ENCODE measurements at places on chromosomes 4 and X.

GRCh38 chr4:140081641-140082390, 72.2 kb downstream of the MAML3 start:
- no peak for DNase-seq

DNA sequence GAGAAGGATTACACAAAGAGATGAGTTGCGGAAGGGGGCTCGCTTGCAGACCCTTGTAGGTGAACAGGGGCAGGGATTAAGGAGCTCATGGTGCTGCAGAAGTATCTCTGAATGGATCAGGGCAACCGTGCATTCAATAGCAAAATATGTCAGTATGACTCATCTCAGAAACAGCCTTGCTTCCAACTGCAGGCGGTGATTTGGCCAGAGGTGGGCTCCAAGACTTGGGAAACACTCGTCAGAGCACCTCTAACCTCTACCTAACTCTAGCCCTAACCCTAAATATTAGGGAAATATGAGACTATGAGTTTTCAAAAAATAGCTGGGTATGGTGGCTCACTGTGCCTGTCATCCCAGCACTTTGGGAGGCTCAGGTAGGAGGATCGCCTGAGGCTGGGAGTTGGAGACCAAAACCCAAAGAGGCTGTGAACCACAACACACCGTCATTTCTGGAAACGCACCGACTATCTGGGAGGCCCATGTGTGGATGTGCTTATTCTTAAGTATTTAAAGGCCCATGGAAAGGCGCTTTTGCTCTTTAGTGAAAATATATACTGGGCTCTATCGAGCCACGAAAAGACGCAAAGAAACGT, 102.6 kb downstream of the DHRSX start:
- DNase-seq: no peak

DNA sequence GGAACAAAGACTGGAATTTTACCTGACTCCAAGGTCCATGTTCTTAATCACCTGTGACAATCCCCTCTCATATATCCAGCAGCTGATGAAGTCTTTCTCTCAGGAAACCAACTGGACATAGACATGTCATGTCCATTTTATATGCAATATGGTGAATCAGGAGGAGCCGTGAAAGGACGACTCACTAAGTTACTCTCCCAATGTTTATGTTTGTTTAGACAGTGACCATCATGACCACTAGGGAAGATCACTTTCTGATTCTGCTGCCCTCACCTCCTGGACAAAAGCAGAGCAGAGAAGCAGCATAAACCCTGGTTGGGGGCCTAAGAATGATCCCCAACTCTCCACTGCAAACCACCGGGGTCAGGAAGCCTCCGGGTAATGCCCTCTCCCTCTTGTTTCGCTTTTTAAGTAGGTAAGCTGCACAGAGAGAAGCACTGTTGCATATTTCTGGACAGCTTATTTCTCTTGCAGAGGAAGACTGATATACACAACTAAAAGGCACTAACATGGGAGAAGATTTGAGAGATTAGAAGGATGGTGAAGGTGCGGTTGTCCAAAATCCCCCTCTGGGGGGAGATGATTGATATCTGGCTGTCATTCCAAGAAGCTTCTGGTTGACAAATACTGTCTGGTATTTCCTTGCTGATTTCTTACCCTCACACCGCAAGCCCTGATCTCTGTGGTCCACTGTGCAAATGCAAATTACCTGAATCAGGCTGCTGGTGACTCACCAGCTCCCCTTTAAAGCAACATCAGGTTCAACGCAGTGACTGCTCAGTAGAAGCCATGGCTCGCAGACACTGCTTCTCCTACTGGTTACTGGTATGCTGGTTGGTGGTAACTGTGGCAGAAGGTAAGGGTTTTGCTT, at the start of gene ODAPH:
Gene ODAPH, plus strand, starts transcription at position 773 of the 871 bp plus-strand sequence. Its CDS starts 17 bp downstream, at position 790.
- peak; percentile 53 for DNase-seq

- DNase-seq: no peak
Measured at GRCh38 chr4:169640261-169640870, 20.0 kb downstream of the CLCN3 start.

DNA sequence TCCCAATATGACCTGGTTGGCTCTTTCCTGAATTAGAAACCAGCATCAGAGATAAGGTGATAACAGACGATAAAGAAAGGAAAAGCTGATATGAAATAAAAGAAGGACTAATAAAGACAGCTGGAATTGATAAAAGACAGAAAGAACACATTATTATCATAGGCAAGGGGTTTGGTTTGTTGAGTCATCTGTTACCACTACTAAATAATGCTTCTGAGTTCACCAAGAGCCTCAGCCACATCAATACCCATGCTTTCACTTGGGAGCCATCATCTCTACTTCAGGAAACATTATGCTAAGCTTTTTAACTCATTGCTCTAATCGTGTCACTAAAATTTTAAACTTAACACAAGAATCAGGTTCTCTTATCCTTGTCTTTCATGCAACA, 27.6 kb downstream of the ANXA5 start:
- DNase-seq: no peak

DNA sequence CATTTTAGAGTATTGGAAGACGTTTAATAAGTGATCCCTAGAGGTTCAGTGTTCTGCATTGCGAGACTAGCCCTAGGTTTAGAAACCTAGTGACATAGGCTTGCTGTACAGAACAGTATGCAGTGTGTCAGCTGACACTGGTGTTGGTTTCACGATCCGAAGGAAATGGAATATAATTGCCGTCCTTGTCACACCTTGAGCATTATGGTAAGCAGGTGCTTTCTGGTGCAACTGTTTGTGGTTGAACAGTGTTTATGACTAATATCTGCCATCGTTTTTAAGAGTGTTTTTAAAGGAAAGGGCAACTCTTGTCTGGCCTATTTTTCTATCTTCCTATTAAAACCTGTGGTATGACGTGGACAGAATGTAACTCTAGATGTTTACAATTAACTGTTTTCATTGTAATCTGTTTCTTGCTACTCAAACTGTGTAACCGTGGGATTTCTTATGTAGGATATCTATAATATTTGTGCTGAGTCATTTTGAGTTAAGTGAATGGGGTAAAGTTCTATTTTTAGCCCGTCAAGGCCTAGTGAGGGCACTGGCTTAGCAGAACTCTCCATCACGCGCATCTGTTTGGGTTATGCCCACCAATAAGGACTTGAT, 53.8 kb upstream of the TBC1D14 start:
- peak; percentile 71 for DNase-seq

GRCh38 chr4:82360298-82361177, 13.3 kb downstream of the HNRNPD start:
- no peak for DNase-seq

GRCh38 chr4:146049802-146050201, 111.2 kb upstream of the ZNF827 start:
- DNase-seq: peak; percentile 23

GRCh38 chr4:73721435-73721834, 18.9 kb upstream of the CXCL8 start:
- DNase-seq: no peak

- DNase-seq: peak; percentile 14
Measured at GRCh38 chrX:150364347-150365050, 1.4 kb downstream of the MAMLD1 start.
